ENCODE measurements at places on chromosomes 4 and X.

DNA sequence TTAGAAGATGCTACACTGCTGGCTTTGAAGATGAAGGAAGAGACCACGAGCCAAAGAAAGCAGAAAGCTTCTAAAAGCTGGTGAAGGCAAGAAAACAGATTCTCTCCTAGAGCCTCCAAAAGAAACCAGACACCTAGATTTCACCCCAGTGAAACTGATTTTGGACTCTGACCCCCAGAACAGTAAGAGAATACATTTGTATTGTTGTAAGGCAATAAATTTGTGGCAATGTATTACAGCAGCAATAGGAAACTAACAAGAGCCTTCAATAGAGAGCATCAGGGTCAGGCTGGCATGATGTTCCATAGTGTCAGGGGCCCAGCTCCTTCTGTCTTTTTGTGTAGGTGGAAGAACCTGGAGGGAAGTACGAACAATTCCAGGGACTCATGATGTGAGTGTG, 6.0 kb upstream of the TEC start:
- DNase-seq, result no peak

- DNase-seq, result no peak
Measured at GRCh38 chrX:41720125-41720779, 3.7 kb upstream of the GPR82 start.

DNA sequence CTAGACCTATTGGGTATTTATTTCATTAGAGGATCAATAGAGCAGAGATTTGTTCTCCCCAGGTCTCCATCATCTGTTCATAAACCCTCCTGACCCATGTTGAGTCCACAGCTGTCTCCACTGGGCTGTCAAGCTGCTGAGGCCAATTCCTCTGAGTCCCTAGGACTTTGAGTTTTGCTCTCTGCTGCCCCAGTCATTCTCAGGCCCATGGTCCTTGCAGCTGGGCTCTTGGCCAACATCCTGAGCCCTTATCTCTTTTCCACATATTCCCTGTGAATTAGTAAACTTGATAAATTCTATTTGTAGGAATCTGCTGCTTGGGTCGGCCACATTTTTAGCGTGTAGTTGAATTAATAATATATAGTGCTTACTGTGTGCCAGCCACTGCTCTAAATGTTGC, 41.9 kb downstream of the FHL1 start:
- no peak for DNase-seq

- no peak for DNase-seq
Measured at GRCh38 chr4:52959541-52959940, 97.4 kb downstream of the RASL11B start.

DNA sequence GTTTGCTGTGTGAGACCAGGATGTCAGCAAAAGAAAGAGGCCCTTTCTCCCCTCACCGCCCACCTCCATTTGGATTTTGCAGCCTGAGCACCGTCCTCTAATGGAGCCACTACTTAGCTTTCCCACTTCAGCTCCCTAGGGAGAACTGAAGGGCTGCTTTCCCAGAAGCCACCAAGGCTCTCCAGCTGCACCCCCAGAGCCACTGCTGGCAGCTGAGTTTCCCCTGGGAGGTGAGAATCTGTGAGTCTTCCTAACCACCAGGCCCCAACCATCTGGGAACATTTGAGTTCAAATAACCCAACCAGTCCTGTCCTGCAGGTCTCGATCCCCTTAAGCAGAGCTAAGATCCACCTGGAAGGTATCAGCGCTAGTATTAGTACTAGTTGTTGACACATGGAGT, 173.1 kb upstream of the USP9X start:
- no peak for DNase-seq

DNA sequence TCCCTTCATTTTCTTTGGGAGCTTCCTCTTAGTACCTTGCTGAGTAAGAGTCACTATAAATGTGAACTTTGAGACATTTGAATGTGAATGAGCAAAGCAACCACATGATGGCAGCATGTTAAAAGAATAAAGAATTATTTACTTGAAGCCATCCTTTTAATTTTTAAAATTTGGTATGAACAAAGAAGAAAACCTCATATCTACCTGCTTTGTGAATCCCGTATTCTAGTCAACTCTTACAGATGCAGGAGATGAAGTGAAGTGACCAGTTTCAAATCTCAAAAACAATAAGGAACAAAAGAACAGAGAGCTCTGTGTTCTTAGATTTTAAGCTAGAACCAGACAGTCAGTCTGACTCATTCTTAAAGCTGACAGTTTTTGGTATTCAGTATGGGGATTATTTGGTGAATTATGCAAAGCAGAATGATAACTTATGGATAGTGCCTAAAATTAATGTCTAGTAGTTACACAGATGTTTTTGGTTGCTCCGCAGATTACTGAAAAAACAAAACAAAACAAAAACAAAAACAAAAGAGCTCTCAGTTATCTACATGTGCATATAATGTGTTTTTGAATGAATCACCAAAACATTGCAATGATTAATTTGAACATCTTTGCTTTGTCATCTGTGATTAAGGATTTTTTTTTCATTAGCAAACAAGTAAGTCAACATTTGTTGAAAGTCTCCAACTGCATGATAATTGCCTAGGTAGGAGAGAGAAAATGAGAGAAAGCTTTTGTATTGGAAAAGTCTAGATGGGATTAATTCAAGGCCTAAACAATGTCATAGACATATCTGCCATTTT, 48.2 kb upstream of the H2AZ1 start:
- no peak for DNase-seq

DNA sequence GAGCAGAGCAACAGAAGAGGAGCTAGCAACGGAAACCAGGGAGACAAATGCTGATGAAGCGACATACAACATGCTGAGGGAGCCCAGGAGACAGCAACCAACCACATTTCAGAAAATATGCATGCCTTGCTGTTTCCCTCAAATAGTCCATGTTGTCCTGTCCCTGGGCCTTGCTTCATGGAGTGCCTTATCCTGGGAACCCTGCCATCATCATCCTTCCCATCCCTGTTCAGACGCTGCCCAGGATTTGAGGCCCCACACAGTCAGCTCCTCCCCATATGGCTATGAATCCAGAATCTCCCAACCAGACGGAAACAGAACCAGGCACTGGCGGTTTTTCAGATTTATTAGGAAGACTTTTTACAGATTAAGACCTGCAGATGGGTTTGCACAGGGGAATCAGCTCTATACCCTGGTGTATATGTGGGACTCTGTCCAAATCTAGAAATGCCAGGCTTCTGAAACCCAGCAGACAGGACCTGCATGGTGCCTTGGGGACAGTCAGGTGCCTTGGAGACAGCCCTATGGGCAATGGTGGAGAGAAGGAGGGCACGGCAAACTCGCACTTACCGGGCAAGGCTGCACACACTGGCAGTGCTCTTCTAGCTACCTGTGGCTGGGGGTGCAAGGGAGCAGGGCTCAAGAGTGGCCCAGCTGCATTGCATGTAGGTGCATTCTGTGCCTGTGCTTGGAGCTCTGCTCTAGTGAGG, 199.7 kb upstream of the MAMLD1 start:
- no peak for DNase-seq

DNA sequence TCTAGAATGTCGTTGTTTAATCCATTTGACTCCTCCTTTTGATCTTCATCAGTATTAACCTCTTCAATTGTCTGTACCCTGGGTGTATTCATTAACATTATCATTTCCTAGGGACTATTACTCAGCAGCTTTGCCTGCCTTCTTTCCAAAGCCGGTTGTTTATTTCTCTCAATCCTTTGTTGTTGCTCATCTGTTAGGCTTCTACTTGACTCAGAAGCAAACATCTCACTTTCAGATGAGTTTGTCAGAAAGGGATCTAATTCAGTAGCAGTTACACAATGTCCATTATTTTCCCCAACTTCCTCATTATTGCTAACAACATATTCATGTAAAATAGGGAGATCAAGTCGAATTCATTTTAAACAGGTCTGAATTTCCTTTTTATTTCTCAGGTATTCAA, 22.1 kb upstream of the HSD17B10 start:
- no peak for DNase-seq

GRCh38 chrX:108285356-108285755, 152.9 kb downstream of the COL4A6 start:
- no peak for DNase-seq

- DNase-seq, result no peak
Measured at GRCh38 chr4:75786938-75787337, 62.6 kb downstream of the USO1 start.

DNA sequence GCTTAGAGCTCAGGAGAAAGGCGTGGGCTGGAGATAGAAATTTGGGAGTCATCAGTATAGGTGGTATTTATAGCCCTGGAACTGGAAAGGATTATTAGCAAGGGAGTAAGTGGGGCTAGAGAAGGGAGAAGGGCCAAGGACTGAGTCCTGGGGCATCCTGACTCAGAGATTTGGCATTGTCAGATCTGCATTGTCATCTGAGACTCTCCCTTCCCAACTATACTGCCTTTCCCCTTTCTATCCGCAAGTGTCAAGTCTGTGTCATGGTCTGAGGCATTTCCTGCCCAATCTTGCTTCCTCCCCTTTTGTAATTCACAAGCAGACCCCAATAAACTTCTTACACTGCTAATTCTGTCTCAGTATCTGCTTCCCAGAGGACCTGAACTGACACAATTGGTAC, 24.4 kb upstream of the SLC25A43 start:
- DNase-seq, result no peak

GRCh38 chrX:129658429-129658828, 3.7 kb upstream of the APLN start:
- DNase-seq, result peak; percentile 17

DNA sequence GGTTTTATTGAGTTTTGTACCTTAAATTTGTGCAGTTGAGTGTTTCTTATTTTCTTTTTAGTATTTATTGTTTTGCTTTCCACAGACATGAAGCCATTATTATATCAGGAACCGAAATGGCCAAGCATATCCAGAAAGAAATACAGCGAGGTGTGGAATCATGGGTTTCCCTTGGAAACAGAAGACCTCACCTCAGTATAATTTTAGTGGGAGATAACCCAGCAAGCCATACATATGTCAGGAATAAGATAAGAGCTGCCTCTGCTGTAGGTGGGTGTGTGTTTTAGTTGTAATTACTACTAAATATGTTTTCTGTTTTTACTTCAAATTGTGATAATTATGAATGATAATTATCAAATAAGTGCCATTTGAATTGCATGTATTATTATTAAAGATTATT, 16.5 kb downstream of the MTHFD2L start:
- DNase-seq, result no peak

DNA sequence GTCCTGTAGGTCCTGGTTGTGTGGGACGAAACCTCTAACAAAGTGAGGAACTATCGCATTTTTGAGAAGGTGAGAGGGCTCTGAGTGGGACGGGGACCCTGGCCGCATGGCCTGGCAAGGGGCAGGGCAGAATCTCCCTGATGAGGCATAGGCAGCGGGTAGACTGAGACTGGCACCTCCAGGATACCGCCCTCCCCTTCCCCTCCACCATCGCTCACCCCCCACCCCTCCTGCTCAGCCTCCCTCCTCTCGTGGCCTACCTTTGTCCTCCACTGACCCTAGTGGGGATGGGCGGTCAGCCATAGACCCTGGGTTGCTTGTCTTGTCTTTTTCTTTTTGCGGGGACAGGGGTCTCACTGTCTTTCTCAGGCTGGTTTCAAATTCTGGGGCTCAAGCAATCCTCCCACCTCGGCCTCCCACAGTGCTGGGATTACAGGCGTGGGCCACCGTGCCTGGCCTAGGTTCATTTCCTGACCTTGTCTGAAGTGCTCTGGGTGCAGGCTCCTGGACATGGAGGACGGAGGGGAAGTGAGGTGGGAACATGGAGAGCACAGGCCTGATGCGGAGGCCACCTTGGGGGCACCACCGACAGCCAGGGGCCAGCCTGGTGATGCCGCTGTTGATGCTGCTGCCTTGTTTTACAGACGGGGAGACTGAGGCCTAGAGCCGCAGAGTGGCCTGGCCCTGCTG, 10.5 kb upstream of the ADD1 start:
- no peak for DNase-seq

DNA sequence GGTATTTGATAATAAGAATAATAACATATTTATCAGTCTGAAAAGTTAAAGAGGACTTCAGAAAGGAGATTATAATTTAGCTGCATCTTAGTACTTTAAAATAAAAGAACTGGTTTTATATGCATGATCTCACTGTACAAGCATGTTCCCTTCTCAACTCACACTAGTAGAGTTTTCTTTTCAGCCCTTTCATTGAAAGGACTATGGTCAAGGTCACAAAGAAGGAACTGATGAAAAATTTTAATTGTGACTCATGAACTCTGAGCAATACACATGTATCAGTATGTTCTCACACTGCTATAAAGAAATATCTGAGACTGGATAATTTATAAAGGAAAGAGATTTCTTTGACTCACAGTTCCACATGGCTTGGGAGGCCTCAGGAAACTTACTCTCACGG, 73.7 kb upstream of the NDST4 start:
- no peak for DNase-seq

DNA sequence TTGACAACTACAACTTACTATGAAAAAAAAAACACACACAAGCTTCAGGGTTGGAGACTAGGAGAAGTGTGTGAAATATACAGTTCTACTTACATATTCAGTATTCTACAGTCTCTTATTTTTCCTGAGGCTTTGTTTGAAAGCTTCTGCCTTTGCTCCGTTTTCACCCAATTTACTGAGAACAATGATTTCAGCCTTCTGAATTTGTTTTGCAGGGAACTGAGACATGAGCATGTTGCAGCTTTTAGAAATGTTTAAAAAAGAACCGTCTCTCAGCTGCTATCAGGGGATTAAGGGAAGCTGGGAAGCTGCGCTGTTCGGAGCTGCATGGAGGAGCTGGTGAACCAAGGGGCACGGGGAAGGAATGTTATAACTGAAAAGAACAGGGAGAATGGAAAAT, 85.7 kb downstream of the QDPR start:
- no peak for DNase-seq

DNA sequence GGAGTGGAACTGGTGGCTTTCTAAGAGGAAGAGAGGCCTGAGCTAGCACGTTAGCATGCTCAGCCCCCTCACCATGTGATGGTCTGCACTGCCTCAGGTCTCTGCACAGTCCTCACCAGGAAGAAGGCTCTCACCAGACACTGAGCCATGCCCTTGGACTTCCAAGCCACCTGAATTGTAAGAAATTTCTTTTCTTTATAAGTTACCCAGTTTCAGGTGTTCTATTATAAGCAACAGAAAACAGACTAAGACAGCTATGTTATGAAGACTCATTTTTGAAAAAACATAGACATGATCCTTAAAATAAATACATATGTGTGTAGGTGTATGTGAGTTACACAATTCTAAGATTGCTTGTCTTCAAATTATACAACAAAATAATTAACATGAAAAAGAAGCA, 74.7 kb downstream of the CEP44 start:
- no peak for DNase-seq

DNA sequence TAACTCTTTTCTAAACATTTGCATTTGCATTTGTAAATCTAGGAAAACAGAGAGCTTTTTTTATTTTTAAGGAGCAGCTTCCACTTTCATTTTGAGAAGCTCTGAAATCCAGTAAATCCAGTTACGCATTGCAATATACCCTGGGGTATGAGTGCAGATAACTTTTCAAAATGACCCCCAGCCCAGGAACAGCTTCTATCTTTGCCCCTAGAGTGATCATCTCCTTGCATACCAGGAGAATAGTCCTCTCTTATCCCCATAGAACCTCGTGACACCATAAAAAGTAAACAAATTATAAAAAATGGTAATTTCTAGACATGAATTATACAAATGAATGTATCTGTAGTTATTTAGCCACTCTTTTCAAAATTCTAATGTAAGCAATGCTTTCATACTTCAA, 292.2 kb upstream of the GALNT7 start:
- DNase-seq, result no peak
